GM18507 (cell line): ENCODE measurements at places on chromosomes 2 and 18.

- DNase-seq, result no peak
These were observed 363.1 kb downstream of the LPIN1 start for GRCh38 chr2:12109363-12110017.

- DNase-seq, result no peak
These were observed 370.2 kb downstream of the METTL4 start for GRCh38 chr18:2201036-2201600.

GRCh38 chr2:240593703-240594451 lies 7.3 kb downstream of the CAPN10 start:
- DNase-seq, result no peak

- DNase-seq, result no peak
These were observed 45.5 kb downstream of the PPP3R1 start for GRCh38 chr2:68206793-68207192.

DNA sequence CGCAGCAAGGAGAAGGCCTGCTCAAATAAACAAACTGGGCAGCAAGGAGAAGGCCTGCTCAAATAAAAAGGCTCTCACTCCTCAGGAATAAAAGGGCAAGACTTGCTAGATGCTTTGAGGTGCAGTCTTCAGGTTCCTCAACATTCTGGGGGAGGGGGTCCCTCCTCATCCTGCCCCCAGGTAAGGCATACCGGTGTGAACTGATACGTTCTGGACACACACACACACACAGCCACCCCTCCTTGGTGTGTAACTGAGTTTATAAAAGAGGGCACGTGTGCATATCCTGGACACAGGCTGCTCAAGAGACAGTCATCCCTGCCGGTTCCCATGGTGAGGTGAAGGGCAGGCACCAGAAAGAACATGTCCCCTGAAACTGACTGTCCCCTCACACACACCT lies 4.5 kb downstream of the TEX261 start:
- DNase-seq, result no peak

GRCh38 chr2:29155578-29155977 lies 40.4 kb downstream of the CLIP4 start:
- no peak for DNase-seq

DNA sequence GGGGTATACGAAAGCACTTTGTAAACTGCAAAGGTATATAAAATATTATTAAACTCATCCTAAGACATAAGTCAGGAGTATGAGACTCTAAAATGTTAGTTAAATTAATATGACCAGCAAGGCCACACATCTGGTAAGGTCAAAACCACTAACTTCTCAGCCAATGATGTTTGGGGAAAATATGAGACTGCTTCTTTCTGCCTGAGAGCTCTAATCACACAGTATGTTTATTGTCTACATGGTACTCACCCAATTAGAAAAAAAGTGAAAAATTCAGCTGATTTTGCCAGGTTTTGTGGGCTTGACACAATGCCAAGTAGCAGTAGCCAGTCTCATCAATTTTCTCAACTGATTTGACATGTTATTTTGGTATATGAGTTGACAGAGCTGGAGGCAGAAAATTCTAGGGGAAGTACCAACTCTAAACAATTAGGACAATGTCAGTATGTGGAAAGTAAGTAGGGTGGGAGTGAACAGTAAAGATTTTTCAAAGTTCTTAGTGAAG lies 87.3 kb downstream of the ALK start:
- DNase-seq, result no peak

DNA sequence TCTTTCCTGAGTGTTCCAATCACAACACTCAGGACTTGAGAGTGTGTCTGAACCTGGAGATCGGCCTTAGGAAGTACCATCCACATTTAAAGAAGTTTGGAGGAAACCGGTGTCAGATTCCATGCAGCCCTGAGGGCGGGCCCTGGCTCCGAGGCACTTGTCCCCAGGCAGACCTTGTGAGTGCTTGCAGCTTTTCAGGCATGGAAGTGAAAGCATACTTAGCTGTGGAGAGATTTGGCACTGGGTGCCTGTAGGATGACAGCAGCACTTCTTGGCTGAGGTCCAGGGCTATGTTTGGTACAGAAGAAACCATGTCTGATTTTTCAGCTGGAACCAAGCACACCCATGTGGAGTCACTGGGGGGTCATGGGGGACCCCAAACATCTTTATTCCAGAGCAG lies 230.8 kb downstream of the SEPTIN10 start:
- no peak for DNase-seq

DNA sequence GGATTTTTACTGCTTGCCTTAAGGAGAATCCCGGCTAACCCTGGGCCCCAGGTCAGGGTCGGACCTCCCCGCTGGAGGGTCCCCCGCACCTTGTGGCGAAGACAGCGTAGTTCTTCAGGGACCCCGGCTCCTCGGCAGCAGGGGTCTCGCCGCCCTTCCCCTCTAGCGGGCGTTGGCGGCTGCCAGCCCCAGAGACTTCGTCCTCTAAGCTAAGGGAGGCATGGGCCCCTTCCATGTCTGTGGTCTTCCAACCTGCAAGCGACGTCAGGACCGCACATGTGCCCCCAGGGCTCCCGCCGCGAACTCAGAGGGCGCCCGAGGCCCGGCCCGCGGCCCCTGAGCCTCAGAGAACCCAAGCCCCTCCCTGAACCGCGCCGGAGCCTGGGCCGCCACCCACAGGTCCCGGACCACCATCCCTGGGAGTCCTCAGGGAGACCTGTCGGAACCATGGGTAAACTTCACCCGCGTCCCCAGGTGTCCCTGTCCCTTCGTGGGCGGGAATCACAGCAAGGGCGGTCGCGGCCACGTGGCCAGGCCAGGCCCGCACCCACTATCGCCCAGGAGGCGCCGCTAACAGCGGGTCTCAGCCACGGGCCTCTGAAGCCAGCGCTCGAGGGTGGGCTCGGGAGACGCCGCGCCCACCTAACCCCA lies 562 bp downstream of the ANKMY1 start:
- no peak for DNase-seq

DNA sequence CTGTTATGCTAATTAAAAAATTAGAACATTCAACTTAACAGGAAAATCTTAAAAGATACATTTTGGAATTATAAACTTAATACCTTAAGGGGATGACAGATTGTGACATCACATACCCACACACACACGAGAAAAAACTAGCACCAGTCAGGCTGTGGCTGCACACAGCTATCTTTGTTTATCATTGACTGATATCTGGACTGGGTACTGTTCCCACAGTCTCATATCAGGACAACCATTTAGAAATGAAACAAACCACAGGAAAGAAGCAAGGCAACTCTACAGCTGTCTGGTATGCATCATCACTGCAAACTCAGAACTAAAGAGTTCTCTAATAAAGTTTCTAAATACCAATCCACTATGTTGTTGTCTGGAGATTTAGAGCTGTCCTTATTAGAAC lies 210.9 kb upstream of the SMAD7 start:
- DNase-seq, result peak; percentile 37

- no peak for DNase-seq
These were observed 85.0 kb downstream of the FMNL2 start for GRCh38 chr2:152419944-152420343.

- DNase-seq, result no peak
These were observed 127.9 kb downstream of the THADA start for GRCh38 chr2:43467891-43468290.

DNA sequence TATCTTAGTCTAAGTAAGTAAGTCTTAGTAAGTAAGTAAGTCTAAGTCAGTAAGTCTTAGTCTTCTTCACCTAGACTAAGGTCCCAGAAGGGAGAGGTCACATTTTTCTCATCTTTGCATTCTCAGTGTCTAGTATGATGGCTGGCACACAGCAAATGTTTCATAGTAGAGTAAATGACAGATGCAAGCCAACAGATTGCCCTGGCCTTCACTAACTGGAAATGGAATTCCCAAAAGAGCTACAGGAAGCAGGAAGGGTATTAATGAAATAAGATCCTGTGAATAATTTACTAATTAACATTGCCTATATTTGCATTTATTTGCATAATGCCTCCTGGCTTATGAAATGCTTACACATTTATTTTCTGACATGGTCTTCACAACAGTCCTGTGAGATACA lies 221.6 kb downstream of the RAD51AP2 start:
- no peak for DNase-seq

GRCh38 chr18:79383388-79384056 lies 12.2 kb upstream of the NFATC1 start:
- no peak for DNase-seq

GRCh38 chr2:121647396-121647795 lies 1.9 kb downstream of the CLASP1 start:
- DNase-seq, result no peak

GRCh38 chr2:137339051-137339450 lies 573.7 kb downstream of the THSD7B start:
- DNase-seq, result no peak

GRCh38 chr18:75785206-75785605 lies 357.7 kb upstream of the SMIM21 start:
- no peak for DNase-seq

DNA sequence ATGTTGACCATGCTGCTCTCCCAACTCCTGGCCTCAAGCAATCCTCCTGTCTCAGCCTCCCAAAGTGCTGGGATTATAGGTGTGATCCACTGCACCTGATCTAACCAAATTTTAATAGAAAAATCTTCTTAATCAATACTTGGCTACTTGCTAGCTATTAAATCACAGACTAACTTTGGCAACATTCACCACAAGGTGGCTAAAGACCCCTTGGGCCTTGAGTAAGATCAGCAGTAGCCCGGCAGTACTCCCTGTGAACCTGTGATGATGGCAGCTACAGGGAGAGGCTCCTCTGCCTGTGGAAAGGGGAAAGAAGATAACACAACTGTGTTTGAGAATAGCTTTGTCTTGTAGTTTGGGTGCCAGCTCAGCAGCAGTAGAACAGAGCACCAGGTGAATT lies 102.9 kb downstream of the SLC39A10 start:
- no peak for DNase-seq

DNA sequence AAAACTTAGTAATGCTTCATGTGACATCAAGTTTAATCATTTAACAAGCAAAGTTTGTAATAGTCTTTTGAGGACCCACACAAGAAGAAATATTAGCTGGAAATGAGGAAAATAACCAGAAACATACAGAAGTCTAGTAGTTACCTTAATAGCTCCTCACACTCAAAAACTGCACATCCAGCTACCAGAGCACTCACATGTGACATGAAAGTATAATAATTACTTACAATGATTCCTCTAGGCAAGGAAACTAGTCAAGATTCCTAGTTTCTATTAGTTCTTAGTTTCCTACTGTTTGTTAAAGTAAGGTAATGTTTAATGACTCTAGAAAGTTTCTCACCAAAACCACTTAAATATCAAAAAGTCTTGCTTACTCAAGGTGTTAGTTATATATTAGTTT lies 335.8 kb downstream of the RAD51AP2 start:
- DNase-seq, result no peak

DNA sequence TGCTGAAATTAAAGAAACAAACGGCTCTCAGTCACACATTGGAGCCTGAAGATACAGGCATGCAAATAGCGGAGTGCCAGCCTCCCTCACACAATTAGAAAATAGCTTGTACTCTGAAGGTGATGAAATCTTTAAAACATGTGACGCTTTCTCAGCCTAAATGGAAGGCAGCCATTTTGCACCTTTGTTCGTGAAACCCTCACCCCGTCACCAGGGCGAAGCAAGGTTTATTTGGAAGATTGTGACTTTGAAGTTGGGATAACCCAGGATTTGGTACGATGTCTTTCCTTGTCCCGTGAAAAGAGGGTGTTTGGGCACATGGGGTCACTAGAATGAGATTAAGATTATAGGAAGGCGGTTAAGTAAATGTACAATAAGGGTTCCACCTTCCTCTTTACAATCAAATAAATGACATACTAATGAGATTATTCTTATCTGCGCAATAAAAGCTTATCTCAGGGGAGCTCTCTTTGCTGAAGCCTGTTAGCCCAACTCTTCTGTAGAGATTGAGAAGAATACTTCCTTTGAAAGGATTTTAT lies 4.2 kb downstream of the SH3BP4 start:
- no peak for DNase-seq

DNA sequence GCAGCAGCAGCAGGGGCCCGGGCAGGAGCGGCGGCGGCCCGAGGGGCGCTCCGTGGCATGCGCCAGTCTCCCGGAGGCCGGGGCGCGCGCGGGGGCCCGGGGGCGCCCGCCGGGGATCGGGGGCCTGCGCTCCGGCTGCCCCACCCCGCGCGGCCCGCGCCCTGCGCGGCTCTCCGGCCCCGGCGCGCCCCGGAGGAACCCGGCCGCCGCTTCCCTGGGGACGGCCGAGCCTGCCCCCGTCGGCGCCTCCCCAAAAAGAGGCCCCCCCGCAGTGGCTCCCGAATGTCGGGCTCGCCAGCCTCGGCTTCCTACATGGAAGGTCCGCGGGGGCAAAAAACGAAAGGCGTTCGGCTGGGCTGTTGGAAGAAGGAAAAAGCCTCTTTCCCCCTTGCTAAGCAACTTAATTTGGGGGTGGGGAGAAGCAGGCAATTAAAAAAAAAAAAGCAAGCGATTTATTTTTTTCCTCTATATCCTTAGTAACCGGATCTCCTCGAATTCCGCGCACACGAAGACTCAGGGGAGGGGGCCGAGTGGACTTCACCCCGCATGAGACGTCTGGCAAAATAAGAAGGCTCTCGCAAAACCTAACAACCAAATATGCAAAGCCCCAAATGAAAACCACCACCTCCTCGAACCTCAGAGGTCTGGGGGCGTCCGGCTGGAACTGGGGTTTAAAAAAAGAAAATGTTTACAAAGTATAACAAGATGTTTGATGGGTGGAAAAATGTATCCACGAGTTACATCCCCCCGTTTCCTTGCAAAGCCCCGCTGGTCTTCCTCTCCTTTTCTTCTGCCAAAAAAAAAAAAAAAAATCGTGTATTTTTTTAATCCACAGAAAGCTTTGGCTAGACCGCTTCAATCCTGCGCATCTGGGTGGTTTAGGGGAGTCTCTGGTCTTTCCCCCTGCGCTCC lies at the start of gene SMAD7:
SMAD7 (minus strand) TSS at position 430 of the 912 bp plus-strand sequence. CDS start 541 bp downstream, outside the sequence.
- no peak for DNase-seq

DNA sequence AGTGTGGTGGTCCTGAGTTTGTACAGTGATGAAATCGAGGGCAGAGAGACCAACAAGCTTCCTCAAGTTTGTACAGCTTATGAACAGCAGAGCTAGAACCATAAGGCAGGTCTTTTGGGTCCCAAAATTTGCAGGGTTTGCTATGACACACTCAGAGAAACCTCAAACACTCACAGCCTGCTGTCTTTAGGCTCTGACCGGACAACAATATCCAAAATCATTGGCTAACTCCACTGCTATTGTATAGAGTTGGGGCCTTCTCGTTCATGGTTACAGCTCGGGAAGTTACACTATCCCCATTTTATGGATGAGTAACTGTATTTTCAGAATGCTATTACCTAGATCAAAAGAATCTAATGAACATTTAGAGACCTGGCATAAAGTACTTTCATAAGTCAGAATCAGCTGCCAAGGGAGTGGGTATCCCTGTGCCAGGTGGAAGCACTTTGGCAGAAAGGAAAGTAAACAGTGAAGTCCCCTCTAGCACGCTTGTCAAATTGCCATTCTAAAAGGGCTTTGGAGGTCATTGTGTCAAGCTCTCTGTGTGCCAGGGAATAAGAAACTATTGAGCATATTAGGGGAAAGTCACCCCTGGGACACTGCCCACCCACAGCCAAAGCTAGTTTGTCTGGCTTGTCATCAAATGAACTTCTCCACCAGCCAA lies 331.8 kb downstream of the ALK start:
- no peak for DNase-seq

GRCh38 chr18:50312296-50313030 lies 25.0 kb upstream of the CXXC1 start:
- no peak for DNase-seq
